ENCODE measurements at places on chromosomes 11 and 22.

GRCh38 chr11:12121517-12121916 is 11.1 kb downstream of the MICAL2 start:
- no peak for DNase-seq

- DNase-seq, result peak; percentile 71
Observed at GRCh38 chr11:96228473-96228891, 114.5 kb downstream of the MAML2 start.

DNA sequence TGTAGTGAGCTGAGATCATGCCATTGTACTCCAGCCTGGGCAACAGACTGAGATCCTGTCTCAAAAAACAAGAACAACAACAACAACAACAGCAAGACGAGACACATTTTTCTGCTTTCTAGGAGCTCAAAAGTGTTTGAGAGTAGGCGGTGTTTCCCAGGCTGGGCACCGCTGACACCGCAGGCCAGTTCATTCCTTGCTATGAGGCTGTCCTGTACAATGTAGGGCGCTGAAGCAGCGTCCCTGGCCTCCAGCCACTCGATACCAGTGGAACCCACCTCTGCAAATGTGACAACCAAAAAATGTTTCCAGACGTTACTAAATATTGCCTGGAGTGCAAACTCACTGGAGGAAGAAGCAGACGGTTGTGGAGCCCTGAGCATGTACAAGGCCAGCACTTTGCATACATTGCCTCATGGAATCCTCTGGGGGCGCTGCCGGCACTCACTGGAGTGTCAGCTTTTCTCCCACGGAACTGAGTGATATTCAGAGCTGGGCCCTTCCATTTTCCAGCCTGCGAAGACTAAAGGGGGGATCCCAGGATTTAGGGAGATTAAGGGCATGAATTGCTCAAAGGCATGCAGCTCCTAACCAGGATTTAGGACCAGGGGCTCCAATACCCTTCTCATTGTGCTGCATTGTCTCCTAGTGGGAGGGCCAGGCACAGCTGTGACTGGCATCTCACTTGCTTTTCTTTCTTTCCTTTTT is 5.8 kb upstream of the MIEF1 start:
- no peak for DNase-seq

DNA sequence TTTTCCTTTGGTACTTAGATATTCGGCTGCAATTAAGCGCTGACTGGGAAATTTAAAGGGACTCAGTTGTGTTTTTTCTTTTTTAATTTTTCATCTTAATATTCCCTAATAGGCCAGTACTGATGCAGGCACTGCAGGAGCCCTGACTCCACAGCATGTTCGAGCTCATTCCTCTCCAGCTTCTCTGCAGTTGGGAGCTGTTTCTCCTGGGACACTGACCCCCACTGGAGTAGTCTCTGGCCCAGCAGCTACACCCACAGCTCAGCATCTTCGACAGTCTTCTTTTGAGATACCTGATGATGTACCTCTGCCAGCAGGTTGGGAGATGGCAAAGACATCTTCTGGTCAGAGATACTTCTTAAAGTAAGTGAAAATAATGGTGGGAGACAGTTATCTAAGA is 3.8 kb downstream of the YAP1 start:
- DNase-seq, result no peak

DNA sequence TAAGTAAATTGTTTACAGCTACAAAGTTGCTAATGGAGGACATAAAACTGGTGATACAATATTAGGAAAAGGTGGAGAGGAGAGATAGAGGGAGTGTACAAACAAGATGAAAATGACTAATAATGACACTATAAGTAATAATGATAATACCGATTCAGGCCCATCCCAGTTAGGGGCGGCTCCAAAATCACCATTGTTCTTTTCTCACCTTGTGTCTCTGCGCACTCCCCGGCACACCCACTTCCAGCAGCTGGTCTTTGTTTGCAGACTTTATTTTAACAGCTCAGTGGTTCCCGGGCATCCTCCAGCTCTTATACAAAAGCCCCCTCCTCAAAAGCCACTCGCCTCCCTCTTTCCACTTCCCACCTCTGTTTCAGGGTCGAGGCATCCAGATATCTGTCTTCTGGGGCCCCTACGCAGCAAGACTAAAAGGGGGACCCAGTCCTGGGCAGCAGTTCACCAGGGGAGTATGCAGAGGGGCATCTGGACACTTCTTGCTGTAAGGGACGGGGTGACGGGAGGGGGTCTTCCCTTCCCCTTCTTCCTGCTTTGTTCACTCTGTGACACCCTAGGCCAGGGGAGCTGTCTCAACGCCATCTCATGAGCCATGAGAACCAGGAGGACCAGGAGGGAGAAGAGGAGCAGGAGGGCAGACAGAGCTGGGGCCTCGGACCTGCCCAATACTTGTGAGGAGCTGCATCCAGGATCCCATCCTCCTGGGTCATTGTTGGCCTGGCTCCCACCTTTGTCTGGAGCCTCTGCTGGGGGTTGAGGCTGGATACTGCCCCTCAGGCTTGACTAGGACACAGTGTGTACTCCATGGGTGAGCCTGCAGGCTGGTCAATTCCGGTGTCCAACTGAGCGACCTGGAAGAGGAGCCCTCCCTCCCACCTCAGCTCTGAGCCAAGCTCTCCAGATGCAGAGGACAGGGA is 2.7 kb downstream of the APOL2 start:
- DNase-seq, result peak; percentile 39

DNA sequence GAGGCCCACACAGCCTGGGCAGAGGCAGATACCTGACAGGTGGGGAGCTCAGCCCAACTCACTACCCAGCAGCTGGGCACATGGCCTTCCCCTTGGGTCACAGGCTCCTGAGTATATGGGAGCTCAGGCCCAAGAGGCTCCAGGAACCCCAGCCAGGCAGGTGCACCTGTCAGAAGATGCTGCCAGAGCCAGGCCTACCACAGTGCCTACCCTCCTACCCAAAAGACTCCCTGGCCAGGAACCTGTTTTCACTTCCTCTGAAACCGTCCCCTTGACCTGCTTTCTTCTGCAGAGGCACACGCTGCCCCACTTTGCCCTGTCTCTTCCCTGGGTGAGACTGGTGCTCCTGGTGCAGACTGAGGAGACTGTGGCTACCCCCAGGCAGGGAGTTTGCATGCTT is 2.9 kb downstream of the CHID1 start:
- DNase-seq, result no peak

DNA sequence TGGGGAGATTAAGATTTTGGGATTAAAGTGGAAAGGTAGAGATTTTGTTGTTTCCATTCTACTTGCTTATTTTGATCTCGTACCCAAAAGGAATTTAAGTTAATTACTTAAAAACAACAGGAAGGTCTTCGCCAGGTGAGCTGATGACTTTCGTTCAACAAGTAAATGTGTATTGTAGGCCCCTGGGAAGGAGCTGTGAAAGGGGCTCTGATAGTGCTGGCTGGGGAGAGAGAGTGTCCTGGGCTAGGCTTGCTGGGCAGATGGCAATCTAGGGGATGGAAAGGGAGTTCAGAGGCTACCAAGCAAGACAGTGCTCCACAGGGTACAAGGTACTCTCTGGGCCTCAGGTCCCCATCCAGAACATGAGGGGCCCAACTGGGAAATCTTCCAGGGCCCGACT is 189.4 kb downstream of the CEP164 start:
- no peak for DNase-seq

DNA sequence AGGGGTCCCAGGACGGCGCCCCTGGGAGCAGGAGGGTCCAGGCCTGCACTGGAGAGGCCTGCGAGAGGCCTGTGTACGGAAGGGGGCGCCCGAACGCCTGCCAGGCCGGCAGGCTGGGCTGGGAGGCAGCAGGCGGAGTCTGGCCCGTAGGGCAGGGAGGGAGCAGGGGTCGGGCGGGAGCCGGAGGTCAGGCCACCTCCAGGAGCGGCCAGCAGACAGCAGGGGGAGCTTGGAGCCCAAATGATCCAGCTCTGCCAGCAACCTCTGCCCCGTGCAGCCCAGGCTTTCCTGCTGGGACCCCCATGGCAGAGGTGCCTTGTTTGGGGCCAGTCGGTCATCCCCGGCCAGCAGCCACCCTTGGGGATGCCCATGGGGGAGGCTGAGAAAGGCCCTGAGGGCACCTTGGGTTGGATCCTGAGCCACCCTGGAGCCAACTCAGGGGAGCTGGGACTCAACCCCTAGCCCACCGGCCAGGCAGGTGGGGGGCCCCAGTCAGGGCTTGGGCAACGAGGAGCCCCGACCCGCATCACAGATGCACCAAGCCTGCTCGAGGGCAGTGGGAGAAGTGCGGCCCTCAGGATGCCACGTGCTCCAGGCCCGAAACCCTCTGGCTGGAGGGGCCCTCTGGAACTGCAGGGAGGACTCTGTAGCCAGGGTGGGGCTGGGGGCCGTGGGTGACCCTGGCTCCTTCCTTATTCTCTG is 9.6 kb upstream of the SYT8 start:
- no peak for DNase-seq

DNA sequence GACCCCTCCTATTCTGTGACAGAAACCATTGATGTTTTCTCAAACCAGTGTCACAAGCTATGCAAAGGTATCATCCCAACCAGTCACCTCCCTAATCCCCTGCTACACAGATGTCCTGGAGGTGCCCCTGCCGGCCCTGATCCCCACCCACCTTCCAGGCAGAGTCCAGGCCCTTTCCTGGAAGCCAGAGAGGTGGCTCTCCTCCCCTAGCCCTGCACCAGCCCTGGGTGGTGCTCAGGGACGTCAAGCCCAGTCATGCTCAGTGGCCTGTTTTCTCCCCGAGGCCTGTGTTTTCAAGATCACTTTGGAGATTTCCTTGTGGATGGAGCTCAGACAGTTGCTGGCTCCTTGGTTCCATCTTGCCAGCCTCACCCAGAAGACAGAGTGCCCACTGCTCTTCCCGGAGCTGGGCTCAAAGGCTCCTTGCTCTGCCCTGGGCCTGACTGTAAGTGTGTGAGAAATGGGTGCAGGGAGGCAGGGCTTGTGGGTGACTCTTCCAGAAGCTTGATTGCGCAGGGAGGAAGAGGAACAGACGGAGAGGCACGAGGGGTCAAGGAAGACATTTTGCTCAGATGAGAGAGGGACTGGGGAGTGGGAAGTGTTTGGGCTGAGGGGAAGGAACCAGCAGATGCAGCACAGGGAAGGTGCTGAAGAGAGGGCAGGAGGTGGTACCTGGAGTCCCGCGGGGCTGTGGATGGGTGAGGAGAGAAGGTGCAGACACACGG is 11.3 kb downstream of the P2RY6 start:
- DNase-seq, result no peak

DNA sequence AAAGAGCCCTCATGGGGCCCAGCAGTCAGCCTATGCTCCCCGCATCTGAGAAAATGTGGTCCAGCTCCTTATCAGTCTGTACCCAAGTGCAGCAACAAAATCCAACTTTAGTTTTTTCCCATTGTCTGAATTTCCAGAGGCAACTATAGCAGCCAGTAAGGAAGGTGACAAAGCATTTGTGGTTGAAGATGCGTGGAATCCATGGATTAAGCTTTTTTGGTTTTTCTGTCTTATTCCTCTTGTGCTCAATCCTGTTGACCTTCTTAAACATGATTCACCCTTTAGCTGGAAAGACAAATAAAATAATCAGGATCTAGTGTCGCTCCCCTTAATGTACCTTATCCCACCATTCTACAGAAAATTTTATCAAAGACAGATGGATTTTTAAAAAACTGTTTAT is 14.3 kb downstream of the GDPD4 start:
- no peak for DNase-seq

- DNase-seq, result peak; percentile 61
Observed at GRCh38 chr11:123654566-123655081, at the start of gene SCN3B. Gene SCN3B, minus strand, starts transcription at chr11:123654624. Its CDS starts 823 bp downstream, at chr11:123653801.

DNA sequence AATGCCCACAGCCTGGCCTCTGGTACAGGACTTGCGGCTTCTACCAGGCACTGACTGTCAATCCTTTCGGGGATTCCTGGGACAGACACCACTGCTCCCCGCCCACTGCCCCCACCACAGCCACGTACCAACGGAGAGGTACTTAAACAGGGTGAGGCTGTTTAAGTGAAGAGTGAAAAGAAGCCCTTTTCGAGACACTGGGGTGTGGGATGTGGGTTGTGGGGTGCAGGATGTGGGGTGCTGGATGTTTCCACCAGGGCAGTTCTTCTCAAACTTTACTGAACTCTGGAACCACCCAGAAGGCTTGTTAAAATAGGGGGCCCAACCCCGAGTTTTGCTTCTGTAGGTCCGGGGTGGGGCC is 34.2 kb upstream of the PRR5 start:
- no peak for DNase-seq

- DNase-seq, result no peak
Observed at GRCh38 chr11:88507771-88508417, 170.4 kb upstream of the CTSC start.

DNA sequence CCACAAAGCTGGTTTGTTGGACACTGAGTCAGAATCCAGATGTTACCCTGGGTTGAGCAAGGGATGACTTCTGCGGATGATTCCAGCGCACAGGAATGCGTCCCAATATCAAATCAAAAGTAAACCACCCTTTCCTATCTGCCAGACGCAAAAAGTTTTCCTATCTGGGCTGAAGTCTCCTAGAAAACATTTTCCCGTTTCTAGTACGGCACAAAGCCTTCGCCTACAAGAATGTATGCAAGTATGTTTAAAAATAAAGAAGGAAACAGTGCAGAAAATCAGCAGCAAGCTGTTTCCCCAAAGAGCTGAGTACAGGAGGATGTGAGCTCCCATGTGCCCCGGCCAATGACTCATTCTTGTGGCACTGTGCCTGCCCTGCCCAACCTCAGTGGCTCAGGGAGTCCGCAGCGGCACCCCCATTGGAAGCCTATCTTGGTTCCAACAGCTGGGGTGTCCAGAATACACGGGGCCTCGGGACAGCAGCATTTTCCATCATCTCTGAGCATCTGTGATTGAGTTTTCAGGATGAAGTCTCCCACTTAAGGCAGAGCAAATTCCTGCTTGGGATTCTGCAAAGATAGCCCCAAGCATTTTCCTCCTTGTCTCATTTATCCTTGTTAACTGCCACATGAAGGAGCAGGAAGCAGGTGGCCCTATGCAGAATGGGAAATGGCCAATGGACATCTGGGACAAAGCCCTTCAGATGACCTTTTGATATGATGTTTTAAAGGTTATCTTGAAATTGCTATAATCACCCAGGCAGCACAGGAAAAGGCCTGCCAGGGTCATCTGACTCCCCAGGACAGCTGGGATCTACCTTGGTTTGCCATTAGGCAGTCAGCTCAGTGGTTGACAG is 17.5 kb downstream of the KCNJ5 start:
- DNase-seq, result peak; percentile 84

- DNase-seq, result no peak
Observed at GRCh38 chr11:13098063-13098462, 88.9 kb downstream of the RASSF10 start.

Data from ureter (tissue), 1 donor.